ELR (cell line): ENCODE measurements at places on chromosomes 5 and 9.
A peak's percentile ranks its signal among the peaks of the same experiment; 100 is the strongest.

- DNase-seq, result no peak
Observed at GRCh38 chr9:70409280-70409679, 5.2 kb downstream of the KLF9 start.

- peak; percentile 49 for DNase-seq
Observed at GRCh38 chr5:76579166-76579937, 43.9 kb downstream of the F2RL2 start.

- DNase-seq, result peak; percentile 66
Observed at GRCh38 chr9:100714372-100715099, 136.7 kb downstream of the CAVIN4 start.

GRCh38 chr5:141570655-141571054, 48.1 kb downstream of the DIAPH1 start:
- DNase-seq, result no peak

DNA sequence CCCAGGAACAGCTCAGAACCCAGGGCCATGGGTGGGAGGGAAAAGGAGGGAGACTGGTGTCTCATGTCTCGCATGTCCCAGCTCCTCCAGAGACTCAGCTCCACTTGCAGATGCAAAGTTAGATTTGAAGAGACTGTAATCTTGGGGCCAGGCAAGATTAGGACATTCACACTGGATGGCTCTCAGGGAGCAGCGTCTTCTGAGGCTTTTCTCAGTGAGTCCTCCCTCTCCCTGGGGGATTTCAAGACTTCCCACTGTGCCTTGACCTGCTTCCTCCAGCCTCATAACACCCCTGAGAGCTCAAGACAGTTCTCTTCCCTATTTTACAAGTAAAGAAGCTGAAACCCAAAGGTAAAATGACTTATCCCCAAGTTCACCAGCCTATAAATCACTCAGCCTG, 10.5 kb upstream of the TCOF1 start:
- DNase-seq, result no peak

DNA sequence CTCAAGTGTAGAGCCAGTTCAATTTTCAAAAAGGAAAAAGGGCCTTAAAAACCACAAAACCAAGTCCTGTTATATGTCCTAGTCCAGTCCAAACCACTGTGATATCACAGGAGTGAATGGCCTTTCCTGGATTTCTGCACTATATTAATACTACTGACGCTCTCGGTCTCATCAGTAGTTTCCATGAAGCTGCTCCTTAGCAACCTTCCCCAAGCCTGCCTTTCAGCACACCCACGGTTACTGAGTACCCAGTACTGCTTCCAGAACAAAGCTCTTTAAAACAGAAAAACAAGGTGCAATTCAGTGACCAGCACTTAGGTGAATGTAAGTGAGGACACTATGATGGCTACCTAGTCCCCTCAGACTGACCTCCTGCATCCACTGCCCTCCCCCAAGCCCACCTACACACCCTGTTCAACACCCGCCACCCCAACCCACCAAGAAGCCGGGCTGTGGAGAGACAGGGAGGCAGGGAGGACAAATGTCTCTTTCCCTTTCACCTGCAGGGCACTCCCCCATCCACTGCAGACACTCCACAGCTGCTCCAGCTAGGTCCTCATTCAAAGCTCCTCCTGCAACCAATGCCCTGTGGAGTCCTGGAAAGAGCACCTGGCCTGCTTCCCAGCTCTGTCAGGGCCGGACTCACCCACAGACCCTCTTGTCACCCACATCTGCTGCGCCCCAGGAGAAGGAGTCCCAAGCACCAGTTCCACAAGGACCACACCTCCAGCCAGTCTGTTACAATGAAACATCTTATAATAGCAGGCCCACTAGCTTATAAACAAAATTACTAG, 25.9 kb downstream of the PSMB7 start:
- DNase-seq, result no peak

- no peak for DNase-seq
Observed at GRCh38 chr5:10173716-10174115, 76.0 kb downstream of the ATPSCKMT start.

DNA sequence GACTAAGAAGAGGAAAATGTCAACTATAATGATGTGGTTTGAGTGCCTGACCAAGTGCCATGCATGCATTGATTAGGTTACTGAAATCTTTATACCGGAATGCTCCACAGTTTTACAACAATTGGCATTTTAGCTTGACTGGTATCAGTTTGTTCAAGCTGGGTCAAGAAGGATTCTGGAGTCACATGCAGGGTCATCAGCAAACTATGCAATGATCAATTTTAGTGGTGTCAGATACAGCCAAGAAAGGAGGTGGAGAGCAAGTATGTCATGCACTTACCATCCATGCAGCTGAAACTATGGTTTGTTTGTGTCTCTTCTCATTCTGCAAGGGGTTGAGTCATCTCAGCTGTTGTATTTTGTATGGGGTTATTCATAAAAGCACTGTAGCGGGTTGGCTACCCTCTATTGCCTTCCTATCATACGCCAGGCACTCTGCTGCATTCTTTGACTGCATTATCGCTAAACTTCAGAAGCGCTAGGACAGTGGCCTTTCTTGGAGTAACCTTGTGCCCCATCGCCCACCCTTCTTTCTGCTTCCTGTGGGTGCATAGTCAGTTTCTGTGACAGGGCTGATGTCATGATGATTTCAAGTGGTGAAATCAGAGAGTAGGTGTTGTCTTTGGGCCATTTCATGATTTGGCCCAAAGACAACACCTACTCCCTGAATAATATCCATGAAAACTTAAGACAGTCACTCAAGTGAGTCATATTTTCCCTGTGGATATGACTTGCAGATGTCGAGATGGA, 145.4 kb downstream of the MTX3 start:
- peak; percentile 88 for DNase-seq
